ENCODE measurements at places on chromosomes 4 and X. TPM values are rescaled to one million over a fixed set of nuclear protein-coding genes. Genes with fewer than 3 reads are reported as not detected.
A peak's percentile ranks its signal among the peaks of the same experiment; 100 is the strongest.

DNA sequence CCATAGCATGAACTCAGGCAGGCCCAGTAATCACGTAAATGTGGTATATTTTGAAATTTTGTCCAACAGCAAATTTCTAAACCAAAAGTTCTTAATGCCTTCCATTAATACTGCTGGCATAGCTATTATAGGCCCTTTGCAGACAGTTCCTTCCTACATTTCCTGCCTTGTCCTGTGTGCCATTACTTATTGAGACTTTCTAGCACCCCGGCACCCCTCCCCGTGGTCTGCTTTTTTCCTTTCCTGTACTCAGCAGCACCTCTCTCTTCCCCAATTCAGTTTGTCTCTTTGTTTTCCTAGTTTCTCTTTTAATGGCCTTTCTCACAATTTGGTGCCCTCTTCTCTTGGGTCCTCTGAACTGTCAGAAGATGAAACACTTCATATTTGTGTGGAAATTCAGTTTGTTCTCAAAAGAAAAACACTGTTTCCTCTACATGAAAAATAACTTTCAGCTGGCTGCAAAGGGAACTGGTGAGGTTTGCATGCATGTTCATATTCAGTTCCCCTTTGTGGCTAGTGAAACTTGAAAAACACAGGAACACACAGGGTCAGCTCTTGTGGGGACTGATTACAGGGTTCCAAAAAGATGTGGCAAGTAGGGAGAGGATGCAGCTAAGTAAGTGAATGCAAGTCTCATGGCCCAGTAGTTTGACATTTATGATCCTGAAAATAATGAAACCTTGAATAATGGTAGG is 17.1 kb downstream of the GPR34 start:
- H3K4me3 ChIP-seq = no peak overlapping the region
- H3K27ac ChIP-seq = peak overlapping the region; percentile 52
- no peaks in the 10 kb centered on the region for H3K36me3 ChIP-seq
- DNase-seq = peak; percentile 62
- peaks cover 26% of the 10 kb centered on the region for H3K4me1 ChIP-seq
- H3K27me3 ChIP-seq = no peaks in the 10 kb centered on the region

TRPC5OS gene
- not detected for total RNA-seq

DNA sequence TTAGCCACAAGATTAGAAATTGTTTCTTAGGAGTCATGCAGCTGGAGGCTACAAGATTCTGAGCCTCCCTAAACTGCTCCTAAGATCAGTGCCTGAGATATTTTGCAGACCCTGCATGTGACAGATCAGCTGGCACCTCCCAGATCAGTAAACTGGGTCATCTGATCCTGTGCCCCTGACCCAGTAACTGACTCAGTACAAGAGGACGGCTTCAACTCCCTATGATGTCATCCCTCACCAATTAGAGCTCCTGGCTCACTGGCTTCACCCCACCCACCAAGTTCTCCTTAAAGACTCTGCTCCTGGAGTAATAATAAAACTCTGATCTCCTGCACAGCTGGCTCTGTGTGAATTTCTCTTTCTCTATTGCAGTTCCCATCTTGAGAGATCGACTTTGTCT is 45.4 kb upstream of the PNPLA4 start:
- no peaks in the 10 kb centered on the region for H3K36me3 ChIP-seq
- no peak for DNase-seq
- no peak overlapping the region for H3K27ac ChIP-seq
- H3K27me3 ChIP-seq = no peaks in the 10 kb centered on the region
- no peaks in the 10 kb centered on the region for H3K4me1 ChIP-seq

GRCh38 chr4:128955751-128956150 is 137.6 kb downstream of the SCLT1 start:
- no peaks in the 10 kb centered on the region for H3K4me1 ChIP-seq
- H3K27ac ChIP-seq = no peak overlapping the region
- no peaks in the 10 kb centered on the region for H3K27me3 ChIP-seq
- no peaks in the 10 kb centered on the region for H3K36me3 ChIP-seq
- DNase-seq = no peak
- H3K4me3 ChIP-seq = no peak overlapping the region

DNA sequence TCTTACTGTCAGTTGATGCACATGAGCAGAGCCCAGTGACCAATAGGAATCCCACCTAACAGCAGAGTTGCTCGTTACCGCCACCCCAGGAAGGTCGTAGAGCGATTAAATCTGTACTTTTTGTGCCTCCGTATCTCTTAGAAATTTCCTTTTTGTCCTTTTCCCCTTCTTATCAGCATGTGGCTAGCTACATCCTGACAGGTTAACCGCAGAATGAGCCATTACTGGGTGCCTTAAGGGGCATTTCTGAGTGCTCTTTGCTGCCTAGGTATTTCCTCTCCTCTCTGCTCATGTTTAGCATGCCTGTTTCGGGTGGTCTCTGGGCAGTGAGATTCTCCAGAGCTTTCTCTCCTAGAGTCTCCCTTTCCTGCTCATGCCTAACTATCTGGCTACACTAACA is 530.5 kb downstream of the FAM133A start:
- DNase-seq = no peak
- H3K4me1 ChIP-seq = no peaks in the 10 kb centered on the region
- no peaks in the 10 kb centered on the region for H3K36me3 ChIP-seq
- H3K4me3 ChIP-seq = no peak overlapping the region
- no peaks in the 10 kb centered on the region for H3K27me3 ChIP-seq

ZGRF1 gene
- total RNA-seq = 20.7 TPM

CSTF2 gene
- 35.2 TPM for total RNA-seq

DNA sequence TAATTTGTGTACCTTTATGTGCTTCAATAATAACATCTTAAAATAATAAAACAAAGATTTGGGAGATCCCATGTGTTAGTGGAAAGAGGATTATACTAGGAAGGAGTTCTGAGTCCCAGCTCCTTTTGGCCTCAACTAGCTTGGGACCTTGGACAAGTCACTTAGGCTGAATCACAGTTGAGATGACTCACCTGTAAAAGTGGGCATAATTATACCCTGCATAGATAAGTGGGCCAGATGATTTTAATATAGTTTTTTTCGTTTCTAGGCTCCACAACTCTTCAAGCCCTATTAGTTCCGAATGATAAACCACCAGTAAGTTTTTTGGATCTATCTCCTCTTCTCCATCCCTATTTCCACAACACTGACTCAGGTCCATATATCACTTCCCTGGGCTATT is 131.8 kb downstream of the ENOX2 start:
- no peak overlapping the region for H3K4me3 ChIP-seq
- H3K27me3 ChIP-seq = no peaks in the 10 kb centered on the region
- no peak for DNase-seq
- no peaks in the 10 kb centered on the region for H3K36me3 ChIP-seq

PRDM5 gene
- not detected for total RNA-seq

VMA21 gene
- 38.1 TPM for total RNA-seq

GRCh38 chrX:118205421-118206395 is 89.1 kb upstream of the KLHL13 start:
- H3K27ac ChIP-seq = no peak overlapping the region
- H3K4me1 ChIP-seq = no peaks in the 10 kb centered on the region
- no peak for DNase-seq

DNA sequence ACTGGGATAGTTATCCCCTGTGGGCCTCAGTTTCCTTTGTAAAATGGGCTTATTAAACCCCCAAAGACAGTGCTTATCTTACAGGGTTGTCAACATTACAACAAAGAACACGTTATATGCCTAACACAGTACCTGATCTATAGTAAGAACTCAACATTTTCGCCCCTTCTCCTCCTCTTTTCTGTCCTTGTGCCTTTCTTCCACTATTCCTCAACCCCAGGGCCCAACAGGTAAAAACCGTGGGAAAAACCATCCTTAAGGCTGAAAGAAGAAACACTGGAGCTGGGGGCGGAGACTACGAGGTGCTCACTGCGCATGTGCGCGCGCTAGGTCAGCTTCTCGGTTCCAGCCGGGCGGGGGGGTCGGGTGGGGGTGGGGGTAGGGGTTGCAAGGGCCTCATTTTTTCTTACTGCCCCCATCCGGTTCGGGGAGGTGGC is 426 bp upstream of the XIAP start:
- peak overlapping the region; percentile 69 for H3K4me3 ChIP-seq
- peak; percentile 21 for DNase-seq
- no peaks in the 10 kb centered on the region for H3K27me3 ChIP-seq

DNA sequence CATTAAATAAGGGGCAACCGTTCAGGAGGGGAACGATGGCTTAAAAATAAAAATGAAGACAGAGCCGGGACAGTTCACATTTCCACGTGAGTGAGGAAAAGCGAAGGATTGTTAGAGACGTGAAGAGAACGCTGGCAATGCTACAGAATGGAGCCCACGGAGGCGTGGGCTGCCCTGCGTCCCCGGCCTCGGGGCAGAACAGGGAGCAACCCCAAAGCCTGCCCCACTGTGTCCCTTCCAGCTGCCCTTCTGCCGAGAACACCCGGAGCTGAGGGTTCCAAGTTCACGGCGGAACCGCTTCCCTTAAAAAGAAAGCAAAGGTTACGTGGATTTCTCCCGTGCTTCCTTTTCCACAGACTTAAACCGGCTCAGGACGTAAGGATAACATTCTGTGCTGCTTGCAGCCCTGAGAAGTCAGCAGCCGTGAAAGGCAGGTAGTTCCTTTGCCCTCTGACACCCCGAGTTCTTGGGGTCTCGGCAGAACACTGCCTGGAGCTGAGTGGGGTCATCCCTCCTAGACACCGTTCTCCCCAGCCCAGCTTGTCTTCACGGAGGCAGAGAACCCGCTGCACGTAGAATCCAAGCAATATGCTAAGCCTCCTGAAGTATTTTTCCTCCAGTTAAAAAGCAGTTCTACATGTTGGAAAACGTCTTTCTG is 14.2 kb downstream of the DHRSX start:
- H3K27me3 ChIP-seq = no peaks in the 10 kb centered on the region
- H3K36me3 ChIP-seq = peaks cover 30% of the 10 kb centered on the region
- H3K27ac ChIP-seq = no peak overlapping the region

- no peaks in the 10 kb centered on the region for H3K4me1 ChIP-seq
- H3K27me3 ChIP-seq = no peaks in the 10 kb centered on the region
- H3K4me3 ChIP-seq = no peak overlapping the region
- no peaks in the 10 kb centered on the region for H3K36me3 ChIP-seq
- no peak for DNase-seq
Measured at GRCh38 chr4:102064747-102065442, 274.4 kb downstream of the BANK1 start.

GRCh38 chr4:46390355-46391058 is 579 bp upstream of the GABRA2 start:
- no peak for DNase-seq
- H3K4me1 ChIP-seq = no peaks in the 10 kb centered on the region
- no peaks in the 10 kb centered on the region for H3K27me3 ChIP-seq
- no peak overlapping the region for H3K27ac ChIP-seq

DNA sequence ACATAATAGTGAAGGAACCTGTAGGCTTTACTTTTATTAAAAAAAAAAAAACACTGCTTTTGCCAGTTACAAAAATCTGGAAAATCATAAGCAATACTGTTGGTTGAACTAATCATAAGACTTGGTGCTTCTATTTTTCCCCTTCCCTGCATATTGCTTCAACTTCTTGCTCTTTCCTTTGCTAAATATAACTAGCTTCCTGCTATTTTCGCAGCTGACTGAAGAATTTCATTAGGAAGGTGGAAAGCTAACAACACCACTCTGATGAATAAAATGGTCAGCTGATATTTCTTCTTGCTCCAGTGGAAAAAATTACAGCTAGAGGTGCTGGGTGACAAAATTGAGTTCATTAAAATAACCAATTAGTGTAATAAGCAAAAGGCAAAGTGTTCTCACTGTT is 39.3 kb downstream of the MEPE start:
- no peaks in the 10 kb centered on the region for H3K27me3 ChIP-seq
- H3K4me3 ChIP-seq = no peak overlapping the region
- no peak overlapping the region for H3K27ac ChIP-seq
- H3K4me1 ChIP-seq = no peaks in the 10 kb centered on the region
- no peaks in the 10 kb centered on the region for H3K36me3 ChIP-seq
- DNase-seq = no peak

DNA sequence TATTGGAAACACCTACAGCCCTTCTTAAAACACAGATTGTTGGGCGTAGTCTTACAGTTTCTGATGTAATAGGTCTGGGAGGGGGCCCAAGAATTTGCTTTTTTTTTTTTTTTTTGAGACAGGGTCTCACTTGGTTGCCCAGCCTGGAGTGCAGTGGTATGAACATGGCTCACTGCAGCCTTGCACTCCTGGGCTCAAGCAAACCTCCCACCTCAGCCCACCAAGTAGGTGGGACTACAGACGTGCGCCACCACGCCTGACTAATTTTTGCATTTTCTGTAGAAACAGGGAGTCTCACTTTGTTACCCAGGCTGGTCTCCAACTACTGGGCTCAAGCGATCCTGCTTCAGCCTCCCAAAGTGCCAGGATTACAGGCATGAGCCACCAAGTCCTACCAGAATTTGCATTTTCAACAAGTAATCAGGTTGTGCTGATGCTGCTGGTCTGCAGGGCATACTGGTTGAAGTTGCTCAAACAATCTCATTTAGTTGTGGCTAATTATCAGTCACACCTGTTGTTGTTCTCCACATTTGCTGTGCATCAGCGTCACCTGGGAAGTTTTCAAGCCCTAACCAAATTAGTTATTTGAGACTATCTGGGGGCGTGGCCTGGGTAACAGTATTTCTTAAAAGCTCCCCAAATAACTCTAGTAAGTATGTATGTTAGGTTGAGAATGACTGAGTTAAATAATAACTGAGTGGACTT is 14.0 kb downstream of the TMEM154 start:
- no peaks in the 10 kb centered on the region for H3K36me3 ChIP-seq
- H3K4me1 ChIP-seq = peaks cover 51% of the 10 kb centered on the region
- DNase-seq = no peak

NAT8L gene
- 0.31 TPM for total RNA-seq

- no peak overlapping the region for H3K27ac ChIP-seq
- DNase-seq = no peak
- H3K27me3 ChIP-seq = no peaks in the 10 kb centered on the region
- no peaks in the 10 kb centered on the region for H3K4me1 ChIP-seq
- no peaks in the 10 kb centered on the region for H3K36me3 ChIP-seq
Measured at GRCh38 chr4:43855283-43855682, 593.3 kb downstream of the KCTD8 start.

- no peaks in the 10 kb centered on the region for H3K4me1 ChIP-seq
- H3K4me3 ChIP-seq = no peak overlapping the region
- H3K27me3 ChIP-seq = no peaks in the 10 kb centered on the region
- H3K36me3 ChIP-seq = no peaks in the 10 kb centered on the region
Measured at GRCh38 chrX:70672326-70672725, 227.7 kb downstream of the DLG3 start.

DNA sequence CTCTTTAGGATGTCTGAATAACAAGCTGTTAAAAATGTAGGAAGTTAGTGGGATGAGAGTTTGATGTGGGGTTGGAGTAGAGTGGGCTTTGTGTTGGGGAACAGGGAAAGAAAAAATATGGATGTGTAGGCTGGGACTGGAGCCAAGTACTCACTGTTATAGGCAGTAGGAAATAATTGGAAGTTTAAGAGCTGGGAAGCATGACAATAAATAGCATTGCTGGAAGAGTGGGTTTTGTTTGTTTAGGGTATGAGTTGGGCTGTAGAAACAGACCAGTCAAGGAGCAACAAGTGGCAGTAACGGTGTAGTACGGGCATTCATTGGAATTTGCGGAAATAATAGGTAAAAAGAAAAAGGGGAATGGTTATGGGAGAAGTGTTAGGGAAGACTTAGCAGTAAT is 81.6 kb downstream of the KDM6A start:
- H3K27ac ChIP-seq = no peak overlapping the region
- no peak for DNase-seq
- H3K4me3 ChIP-seq = no peak overlapping the region
- H3K4me1 ChIP-seq = no peaks in the 10 kb centered on the region
- H3K36me3 ChIP-seq = no peaks in the 10 kb centered on the region
